ENCODE measurements at places on chromosomes 13 and 19. TPM values are rescaled to one million over a fixed set of nuclear protein-coding genes. Genes with fewer than 3 reads are reported as not detected.

The FXYD3 gene
- not detected for total RNA-seq

The SYNGR4 gene
- not detected for total RNA-seq

The SULT2A1 gene
- not detected for total RNA-seq

The ZNF260 gene
- total RNA-seq = 13.6 TPM

DNA sequence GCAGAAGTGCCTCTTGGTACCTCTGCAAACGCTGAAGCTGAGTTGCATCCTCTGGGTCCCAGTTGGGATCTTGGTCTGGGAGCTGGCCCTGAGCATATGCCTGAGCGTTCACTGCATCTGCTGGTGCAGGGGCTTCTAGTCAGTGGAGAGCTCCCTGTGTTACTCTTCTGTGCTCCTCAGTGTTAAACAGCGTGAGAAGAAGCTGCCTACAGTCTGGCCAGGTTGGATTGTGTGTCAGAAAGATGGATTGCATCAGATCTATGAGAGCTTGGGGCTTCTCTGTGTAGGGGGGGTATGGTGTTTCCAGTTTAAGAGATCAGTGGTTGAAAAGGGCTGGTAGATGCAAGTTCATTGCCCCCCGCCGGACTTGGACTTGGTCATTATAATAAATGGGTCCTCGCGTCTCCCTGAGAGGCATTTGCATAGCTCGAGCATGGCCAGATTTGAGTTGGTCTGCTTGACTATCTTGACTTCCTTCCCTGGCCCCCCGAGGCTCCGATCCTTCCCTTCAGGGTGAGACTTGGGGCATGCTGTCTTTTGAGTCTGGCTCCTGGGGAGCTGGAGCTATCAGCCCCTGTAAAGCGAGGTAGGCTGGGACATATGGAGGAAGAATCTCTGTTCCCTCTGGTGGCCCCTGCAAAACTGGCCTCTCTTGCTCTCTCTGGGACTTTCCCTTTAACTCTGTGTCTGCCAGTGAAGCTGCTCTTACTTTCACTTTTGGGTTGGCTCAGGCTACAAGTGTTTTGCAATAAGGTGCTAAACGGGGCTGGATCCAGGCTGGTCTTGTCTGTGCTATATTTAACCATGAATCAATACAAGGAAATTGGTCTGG is 52.9 kb downstream of the OR10H4 start:
- H3K4me3 ChIP-seq = peak overlapping the region; percentile 81
- H3K27ac ChIP-seq = peak overlapping the region; percentile 79
- no peak for DNase-seq
- peaks cover 18% of the 10 kb centered on the region for H3K4me1 ChIP-seq

DNA sequence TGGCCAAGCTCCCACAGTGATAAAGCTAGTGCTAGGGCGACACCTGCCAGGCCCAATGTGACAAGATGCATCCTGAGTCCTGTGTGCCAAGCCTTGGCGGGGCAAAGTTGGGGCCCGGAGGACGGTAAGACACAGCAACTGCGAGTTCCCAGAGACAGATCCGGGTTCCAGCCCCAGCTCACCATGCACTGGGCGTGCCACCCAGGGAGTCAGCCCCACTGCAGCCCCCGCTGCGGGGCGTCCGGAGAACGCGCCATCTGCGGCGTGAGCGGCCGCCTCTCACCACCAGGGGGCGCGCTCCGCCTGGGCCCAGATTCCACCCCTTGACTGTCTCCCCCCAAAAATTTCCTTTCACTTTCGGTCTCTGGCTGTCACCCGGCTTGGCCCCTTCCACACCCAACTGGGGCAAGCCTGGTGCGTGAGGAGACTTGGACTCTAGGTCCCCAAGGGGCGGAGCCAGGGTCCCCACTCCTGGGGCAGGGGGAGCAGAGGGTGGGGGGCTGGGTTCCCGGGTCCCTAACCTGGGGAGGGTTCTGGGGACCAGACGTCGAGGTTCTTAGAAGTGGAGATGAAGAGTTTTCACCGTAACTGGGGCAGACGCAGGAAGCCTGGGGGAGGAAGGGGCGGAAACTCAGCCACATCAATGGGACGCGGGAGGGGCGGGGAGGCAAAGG is at the start of gene FLT3LG:
TSS of gene FLT3LG (plus strand) at position 348 of the 674 bp plus-strand sequence. CDS start 425 bp downstream, outside the sequence.
- peak; percentile 92 for DNase-seq
- peaks cover 67% of the 10 kb centered on the region for H3K4me1 ChIP-seq
- H3K36me3 ChIP-seq = peaks cover 6% of the 10 kb centered on the region
- H3K4me3 ChIP-seq = peak within 1 kb of the TSS; percentile 92

GRCh38 chr19:33667141-33667650 is 45.4 kb downstream of the CHST8 start:
- H3K27ac ChIP-seq = no peak overlapping the region
- no peak for DNase-seq
- no peak overlapping the region for H3K4me3 ChIP-seq
- H3K4me1 ChIP-seq = no peaks in the 10 kb centered on the region

- no peak for DNase-seq
- no peaks in the 10 kb centered on the region for H3K36me3 ChIP-seq
- no peaks in the 10 kb centered on the region for H3K27me3 ChIP-seq
- no peaks in the 10 kb centered on the region for H3K4me1 ChIP-seq
- no peak overlapping the region for H3K27ac ChIP-seq
- H3K4me3 ChIP-seq = no peak overlapping the region
These were observed 31.9 kb downstream of the SCGB2B2 start for GRCh38 chr19:34644991-34645461.

DNA sequence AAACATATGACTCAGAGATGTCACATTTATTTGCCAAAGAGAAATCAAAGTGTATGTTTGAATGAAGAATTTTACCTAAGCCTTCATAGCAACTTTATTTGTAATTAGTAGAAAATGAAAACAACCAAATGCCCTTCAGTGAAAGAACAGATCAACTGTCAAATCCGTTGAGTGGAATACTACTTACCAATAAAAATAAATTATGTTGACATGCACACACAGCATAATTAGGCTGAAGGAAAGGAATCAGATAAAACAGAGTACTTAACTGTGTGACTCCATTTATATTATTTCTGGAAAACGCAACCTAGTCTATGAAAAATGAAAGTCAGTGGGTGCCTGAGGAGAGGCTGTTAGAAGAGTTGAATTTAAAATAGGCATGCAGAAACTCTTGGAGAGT is 1034.6 kb upstream of the PCDH9 start:
- DNase-seq = no peak
- no peak overlapping the region for H3K27ac ChIP-seq
- H3K27me3 ChIP-seq = no peaks in the 10 kb centered on the region
- H3K36me3 ChIP-seq = no peaks in the 10 kb centered on the region
- H3K4me1 ChIP-seq = no peaks in the 10 kb centered on the region

DNA sequence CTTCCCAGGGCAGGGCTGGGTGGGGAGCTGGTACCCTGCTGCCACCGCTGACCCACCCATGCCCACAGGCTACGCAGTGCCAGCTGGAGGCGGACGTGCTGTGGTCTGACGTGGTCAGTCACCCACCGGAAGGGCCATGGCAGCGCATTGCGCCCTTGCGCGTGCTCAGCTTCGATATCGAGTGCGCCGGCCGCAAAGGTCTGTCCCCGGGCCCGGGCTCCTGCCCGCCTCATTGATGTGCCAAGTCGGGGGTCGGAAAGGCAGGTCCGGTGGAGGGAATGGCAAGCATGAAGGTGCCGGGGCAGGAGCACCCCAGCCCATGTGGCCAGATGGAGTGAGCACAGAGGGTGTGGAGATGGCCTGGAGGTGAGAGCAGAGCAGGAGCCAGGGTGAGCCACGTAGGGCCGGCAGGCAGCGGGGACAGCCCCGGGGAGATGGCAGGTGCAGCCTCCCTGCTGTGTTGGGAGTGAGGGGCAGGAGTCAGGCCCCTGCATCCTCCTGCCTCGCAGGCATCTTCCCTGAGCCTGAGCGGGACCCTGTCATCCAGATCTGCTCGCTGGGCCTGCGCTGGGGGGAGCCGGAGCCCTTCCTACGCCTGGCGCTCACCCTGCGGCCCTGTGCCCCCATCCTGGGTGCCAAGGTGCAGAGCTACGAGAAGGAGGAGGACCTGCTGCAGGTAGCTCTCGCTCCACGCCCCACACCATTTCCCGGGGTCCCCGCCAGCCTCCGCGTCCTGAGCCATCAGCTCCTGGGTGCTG is 16.0 kb upstream of the SPIB start:
- peaks cover 43% of the 10 kb centered on the region for H3K36me3 ChIP-seq
- H3K4me3 ChIP-seq = no peak overlapping the region
- H3K4me1 ChIP-seq = no peaks in the 10 kb centered on the region
- H3K27me3 ChIP-seq = no peaks in the 10 kb centered on the region
- no peak for DNase-seq

DNA sequence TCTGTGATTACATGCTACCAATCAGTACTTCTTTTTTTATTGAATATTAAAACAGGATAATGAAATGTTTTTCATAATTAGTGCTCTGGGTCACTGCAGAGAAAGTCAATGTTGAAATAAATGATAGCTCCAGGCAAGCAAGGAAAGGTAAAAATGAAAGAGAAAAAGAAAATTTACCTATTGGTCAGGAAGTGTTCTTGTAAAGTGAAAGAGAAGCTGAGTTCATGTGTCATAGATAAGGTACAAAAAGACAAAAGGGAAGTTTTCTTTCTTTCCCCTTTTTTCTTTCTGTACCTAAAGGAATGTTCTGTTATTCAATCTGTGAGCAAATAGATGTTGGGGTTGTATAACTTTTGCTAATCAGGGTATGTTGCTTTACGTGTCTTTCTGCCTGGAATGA is 197.0 kb downstream of the PCDH9 start:
- no peaks in the 10 kb centered on the region for H3K36me3 ChIP-seq
- DNase-seq = no peak
- H3K4me3 ChIP-seq = no peak overlapping the region
- peaks cover 11% of the 10 kb centered on the region for H3K4me1 ChIP-seq
- peak overlapping the region; percentile 44 for H3K27ac ChIP-seq
